ENCODE measurements at places on chromosomes 5 and 9.

- no peak for DNase-seq
Measured at GRCh38 chr5:43981556-43981955, 378.6 kb downstream of the NNT start.

DNA sequence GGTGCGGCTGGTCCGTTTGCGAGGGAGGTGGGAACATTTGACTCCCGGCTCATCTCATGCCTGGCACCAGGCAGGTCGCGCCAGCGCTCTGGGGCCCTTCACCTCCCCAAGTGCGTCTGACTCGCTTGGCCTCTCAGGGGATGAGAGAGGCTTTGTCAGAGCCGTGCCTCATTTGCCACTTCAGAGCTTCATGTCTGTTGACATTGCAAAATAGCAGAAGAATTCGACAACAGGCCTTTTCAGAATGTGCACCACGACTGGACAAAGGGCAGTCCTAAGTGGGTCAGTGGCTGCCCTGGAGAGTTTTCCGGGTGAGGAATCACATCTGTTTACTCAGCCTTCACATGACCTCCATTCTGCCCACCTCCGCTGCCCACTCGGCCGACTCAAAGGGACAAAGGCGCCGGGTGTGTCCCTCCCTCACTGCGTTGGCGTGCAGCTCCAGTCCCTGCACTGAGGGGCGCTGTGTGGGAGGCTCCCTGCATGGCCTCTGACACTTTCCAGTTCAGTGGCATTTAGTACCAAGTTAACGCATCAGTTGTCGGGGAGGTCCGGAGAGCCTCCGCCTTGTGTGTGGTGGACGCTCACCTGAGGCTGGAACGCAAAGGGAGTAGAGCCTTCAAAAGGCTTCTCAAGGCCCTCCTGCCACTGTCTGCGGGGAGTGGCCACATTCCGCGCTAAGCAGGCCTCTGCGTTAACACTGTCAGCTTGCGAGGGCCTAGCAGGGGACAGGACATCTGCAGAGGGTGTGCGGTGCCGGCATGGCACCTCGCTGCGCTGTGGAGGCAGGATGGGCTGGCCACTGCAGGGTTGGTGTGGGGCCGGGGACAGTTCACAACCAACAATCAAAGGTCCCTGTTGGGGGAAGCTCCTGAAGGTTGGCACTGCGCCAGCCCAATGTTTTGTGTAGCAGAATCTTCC lies 171.5 kb downstream of the NXNL2 start:
- DNase-seq: no peak

- DNase-seq: no peak
Measured at GRCh38 chr9:133843751-133844397, 105.7 kb upstream of the SARDH start.

- DNase-seq: no peak
Measured at GRCh38 chr5:140690376-140690932, 716 bp downstream of the HARS1 start.

DNA sequence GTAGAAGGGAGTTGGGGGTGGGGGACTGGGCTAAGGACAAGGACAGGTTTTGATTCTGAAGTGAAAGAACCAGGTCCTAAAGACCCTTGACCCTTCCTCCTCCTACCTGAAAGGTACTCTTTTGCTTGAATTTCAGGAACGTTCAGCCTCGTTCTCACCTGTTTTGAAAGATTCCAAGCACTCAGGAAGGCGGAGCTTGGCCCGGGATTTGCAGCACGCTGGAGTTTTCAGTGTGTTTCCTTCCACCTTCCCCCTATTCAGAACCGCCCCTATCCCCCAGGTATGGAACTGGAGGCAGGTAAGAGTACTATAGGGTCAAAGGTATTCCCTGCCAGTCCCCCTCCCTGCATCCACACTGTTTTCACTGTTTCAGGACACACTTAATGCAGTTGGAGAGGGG lies 7.1 kb downstream of the EGR1 start:
- no peak for DNase-seq

DNA sequence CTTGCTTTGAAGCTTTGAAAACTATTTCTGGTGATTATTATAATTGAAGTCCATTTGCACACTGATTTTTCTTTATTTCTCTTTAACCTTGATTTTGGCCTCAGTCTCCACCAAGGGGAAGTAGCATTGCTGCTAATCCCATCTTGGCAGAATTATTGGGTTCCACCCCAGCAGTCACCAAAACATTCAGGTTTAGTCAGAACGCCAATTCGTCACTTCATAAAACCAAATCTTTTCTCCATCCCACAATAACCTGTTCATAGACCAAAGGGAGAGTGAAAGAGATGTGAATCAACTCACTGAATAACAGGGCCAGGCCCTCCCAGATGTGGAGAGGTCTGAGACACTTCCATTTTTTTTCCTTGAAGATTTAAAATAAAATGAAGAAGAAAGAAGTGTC lies 95.1 kb upstream of the VCAN start:
- no peak for DNase-seq

GRCh38 chr5:37696190-37697021 lies 143.4 kb downstream of the GDNF start:
- no peak for DNase-seq

- no peak for DNase-seq
Measured at GRCh38 chr9:88460587-88461332, 72.5 kb downstream of the SPIN1 start.

DNA sequence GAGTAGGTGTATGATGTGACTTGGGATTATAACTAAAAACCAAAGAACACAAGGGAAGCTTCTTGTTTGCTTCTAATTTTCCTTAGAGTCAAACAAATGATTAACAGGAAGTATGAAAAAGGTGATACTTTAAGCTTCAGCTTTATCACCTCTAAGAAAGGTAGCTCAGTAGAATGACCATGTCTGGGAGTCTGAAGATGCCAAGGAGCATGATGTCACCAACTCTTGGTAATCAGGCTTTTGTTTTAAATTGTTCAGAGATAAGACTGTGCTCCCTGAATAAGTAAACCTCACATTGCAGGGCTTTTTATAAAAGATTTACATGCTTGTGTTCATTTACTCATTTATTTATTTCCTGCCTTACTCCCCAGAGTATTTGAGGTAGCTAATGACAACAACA lies 169.9 kb downstream of the FER start:
- no peak for DNase-seq

DNA sequence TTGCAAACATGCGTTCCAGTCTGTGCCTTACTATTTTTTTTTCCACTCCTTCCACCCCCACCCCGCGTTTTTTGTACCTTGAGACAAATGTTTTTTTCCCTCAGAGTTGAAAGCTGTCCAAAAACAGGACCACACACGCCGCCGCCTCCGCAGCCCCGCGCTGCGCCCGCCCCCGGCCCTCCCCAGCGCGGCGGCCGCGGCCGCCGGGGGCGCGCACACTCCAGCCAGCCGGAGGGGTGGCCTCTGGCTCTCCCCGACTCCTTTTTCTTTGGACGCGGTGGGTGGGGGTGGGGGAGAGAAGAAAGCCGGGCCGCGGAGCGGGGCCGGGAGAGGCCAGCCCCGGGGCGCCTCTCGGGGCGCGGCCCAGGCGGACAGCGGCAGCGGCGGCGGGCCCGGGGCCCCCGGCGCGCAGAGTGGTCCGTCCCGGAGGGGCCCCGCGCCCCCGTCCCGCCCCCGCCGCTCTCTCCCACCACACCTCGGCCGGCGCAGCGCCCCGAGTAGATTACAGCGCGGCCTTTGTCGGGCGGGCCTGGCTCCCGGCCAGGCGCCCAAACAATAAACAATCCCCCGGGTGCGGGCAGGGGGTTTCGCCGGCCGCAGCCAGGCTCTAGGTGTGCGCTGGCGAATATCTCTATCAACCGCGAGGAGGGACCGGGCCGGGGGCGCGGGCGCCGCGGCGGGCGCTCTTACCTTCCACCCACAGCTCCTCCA lies 10.9 kb downstream of the PTCH1 start:
- no peak for DNase-seq

GRCh38 chr5:135376961-135377624 lies 21.9 kb downstream of the MACROH2A1 start:
- DNase-seq: no peak

DNA sequence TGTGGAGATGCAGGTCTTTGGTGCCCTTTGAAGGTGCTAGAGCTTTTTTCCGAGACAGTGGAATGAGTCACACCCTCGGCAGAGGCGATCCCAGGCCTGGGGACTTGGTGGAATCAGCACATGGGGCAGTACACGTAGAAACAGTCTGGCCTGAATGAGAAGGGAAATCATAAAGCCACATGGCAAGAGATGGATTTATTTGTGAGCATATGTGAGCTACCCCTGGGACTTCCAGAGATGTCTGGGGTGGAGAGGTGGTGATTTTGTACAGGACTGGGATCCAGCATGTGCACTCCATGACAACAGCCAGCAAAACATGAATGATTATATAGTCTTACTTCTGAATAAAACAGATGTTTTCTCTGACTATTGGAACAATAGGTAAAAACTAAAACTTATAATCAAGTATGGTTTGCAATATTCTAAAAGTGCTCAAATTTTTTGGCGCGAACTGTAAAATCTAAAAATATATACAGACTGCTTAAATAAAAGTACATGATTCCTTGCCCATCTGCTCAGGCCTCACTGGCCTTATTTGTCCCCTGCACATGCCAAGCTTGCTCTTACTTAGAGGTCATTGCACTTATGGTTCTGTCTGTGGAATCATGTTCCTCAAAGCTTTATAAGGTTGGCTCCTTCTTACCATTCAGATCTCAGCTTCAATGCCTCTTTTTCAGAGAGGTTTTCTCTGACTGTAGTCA lies 54.7 kb upstream of the SMARCA2 start:
- DNase-seq: no peak

GRCh38 chr5:168608386-168608785 lies 29.2 kb upstream of the PANK3 start:
- DNase-seq: no peak

DNA sequence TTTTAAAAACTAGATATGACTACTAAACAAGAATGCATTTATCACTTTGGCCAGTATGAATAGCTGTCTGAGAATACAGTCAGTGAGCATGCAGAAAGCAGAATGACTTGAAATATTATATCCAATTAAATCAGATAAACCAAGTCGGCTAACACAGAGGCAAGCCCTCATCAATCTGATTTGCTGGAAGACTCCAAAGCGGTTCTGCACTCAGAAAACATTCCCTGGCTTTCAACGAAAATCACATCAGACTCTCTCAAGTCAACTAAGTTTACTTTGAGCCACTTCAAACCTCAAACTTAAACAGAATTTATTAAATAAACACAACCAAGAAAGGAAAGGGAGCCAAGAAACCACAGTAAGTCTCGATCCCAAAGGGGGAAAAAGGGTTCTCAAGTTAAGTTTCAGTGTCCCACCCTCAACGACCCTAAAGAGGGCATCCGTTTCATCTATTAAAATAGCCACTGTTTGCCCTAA lies 1.4 kb downstream of the MYO10 start:
- no peak for DNase-seq

DNA sequence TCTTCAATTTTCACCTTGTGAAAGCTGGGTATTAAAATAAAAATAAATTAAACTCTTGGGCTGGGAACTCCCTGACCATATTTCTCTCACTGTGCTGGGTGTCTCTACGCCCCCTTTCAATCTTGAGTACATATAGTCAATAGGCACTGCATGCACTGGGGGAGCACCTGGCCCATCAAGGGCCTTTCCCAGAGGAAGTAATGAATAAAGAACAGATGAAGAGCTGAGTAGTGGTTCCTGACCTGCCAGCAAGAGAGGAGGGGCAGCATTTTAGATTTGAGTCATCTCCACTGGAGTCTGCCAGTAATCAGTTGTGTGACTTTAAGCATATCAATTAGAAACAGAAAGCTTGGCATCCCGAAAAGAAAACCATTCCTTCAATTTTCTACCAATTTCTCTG lies 6.2 kb downstream of the MAPKAP1 start:
- DNase-seq: no peak

DNA sequence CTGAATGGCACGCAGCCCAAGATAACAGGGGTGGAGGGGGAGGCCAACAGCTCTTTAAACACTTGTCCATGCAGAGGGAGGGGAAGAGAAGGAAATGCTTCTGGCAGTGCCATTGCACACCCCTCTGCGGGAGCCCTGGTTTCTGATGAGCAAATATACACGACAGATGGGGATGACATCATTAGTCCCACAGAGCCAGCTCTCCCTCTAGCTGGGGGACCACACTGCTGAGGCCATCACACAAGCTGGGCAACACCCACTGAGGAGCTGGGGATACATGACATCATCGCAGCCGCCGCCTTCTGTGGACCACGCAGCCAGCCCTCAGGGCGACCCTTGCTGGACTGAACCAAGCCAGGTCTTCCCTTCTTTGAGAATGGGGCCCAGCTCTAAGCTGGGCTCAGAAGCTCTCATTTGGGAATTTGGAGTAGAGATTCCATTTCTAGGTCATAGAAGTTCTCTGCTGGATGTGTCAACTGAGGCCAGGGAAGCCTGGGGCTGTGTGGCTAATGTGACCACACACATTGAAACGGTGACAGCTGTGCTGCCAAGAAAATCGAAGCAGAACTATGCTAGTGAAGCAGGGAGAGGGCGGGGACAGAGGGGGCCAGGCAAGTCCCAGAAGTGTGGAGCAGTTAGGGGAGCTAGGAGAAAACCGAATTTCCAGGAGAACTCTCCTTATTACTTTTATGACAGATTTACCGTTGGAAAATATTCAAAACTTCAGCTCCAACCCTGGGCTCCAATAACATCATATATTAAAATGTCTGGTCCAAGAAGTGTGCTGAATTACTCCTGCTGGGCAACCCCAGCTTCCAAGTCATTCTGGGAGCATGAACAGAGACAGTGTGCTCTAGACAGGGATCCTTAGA lies 79.5 kb downstream of the PRRT1B start:
- no peak for DNase-seq

DNA sequence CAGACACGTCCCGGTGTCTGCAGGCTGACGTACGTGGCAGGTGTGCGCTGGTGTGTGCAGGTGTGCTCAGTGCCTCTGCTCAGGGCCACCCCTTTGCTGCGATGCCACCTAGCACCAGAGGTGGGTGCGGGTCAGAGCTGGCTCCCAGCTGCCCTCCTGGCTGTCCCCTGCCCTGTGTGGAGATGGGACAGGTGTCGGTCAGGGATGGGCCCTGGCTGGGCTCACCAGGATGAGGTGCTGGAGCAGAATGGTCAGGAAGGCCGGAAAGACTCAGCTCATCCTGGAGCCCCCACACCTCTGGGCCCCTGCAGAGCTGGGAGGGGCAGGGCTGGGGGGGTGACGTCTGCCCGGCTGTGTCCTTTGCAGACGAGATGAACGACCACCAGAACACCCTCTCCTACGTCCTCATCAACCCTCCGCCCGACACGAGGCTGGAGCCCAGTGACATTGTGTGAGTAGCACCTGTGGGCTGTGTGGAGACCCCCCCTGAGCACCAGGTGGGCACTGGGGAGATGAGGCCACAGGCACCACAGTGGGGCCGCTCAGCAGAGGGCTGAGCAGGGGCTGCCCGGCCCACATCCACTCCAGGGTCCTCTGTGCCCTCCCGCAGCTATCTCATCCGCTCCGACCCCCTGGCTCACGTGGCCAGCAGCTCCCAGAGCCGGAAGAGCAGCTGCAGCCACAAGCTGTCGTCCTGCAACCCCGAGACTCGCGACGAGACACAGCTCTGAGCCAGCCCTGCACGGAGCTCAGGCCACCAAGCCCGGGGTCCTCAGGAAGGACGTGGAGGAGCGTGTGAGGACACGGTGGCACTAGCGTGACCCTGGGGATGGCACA lies 89.7 kb downstream of the KCNT1 start:
- DNase-seq: no peak

GRCh38 chr9:36306471-36307306 lies 48.4 kb upstream of the GNE start:
- no peak for DNase-seq
